ENCODE measurements at places on chromosomes 6 and 20. TPM values are rescaled to one million over a fixed set of nuclear protein-coding genes. Genes with fewer than 3 reads are reported as not detected.

The SAMD3 gene
- total RNA-seq, result 0.12 TPM

The BMP6 gene
- total RNA-seq, result 2.9 TPM

The RAD21L1 gene
- not detected for total RNA-seq

The ELOVL4 gene
- 7.4 TPM for total RNA-seq

The LPIN3 gene
- 38.6 TPM for total RNA-seq

The TMC2 gene
- total RNA-seq, result not detected

The PLAGL2 gene
- 8.8 TPM for total RNA-seq

The MICB gene
- total RNA-seq, result 0.23 TPM

The C6orf15 gene
- not detected for total RNA-seq

The EYS gene
- not detected for total RNA-seq

The PCIF1 gene
- 10.4 TPM for total RNA-seq

The MUC21 gene
- total RNA-seq, result 945 TPM

The TUBB2B gene
- 1.6 TPM for total RNA-seq

The DEF6 gene
- total RNA-seq, result 20.5 TPM

The CST4 gene
- total RNA-seq, result not detected

The AIF1 gene
- total RNA-seq, result 24.4 TPM

The DEFB114 gene
- total RNA-seq, result not detected

The SOX12 gene
- 3.2 TPM for total RNA-seq

The NTSR1 gene
- total RNA-seq, result not detected

The TREML2 gene
- not detected for total RNA-seq

The KCNG1 gene
- 5.3 TPM for total RNA-seq

The PRDM13 gene
- not detected for total RNA-seq

The ACSS1 gene
- 10.4 TPM for total RNA-seq

The ZBTB12 gene
- total RNA-seq, result 2.8 TPM

The PLEKHG1 gene
- 30.7 TPM for total RNA-seq

The RPN2 gene
- total RNA-seq, result 164 TPM

The GNMT gene
- total RNA-seq, result not detected

The CD109 gene
- 42.5 TPM for total RNA-seq

The CTAGE9 gene
- total RNA-seq, result not detected

The HSPA12B gene
- total RNA-seq, result 0.75 TPM

The POFUT1 gene
- 15.7 TPM for total RNA-seq

The POM121L2 gene
- total RNA-seq, result not detected

The GJA10 gene
- total RNA-seq, result not detected

The GINS1 gene
- 4.2 TPM for total RNA-seq

The PRSS35 gene
- total RNA-seq, result not detected

The TNXB gene
- 24.5 TPM for total RNA-seq

The SLC17A1 gene
- not detected for total RNA-seq

The PIGT gene
- total RNA-seq, result 48.1 TPM

The TREM1 gene
- total RNA-seq, result 0.95 TPM

The SNAP25 gene
- total RNA-seq, result 0.15 TPM

The ANGPT4 gene
- under 0.01 TPM for total RNA-seq

The OOEP gene
- total RNA-seq, result not detected

The DNAH8 gene
- 0.03 TPM for total RNA-seq

The BCL2L1 gene
- 105 TPM for total RNA-seq

The RAET1L gene
- total RNA-seq, result 75.1 TPM

The CRISP2 gene
- not detected for total RNA-seq

The RUNX2 gene
- 1.4 TPM for total RNA-seq
